ENCODE measurements at places on chromosomes 3 and 15.
A peak's percentile ranks its signal among the peaks of the same experiment; 100 is the strongest.

- no peak for DNase-seq
These were observed 14.7 kb upstream of the TRIM59 start for GRCh38 chr3:160464321-160464720.

- DNase-seq, result no peak
These were observed 24.1 kb upstream of the MINAR1 start for GRCh38 chr15:79408041-79408440.

DNA sequence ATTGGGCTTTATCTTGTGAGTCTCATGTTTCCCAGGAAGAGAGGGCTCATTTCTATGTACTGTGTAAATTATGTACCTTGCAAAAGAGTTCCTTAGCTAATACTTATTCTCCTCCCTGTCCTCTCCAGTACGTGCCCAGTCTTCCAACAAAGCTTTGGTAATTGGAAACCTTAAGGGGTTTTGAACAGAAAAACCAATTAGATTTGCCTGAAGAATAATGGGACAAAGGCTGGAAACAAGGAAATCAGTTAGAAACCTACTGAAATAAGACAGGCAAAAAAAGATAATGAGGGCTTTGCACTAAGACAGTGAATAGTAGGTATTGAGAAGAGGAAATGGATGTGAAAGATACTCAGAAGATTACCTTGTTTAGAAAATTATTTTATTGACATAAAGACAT lies 82.5 kb downstream of the SPRED1 start:
- no peak for DNase-seq

- DNase-seq, result no peak
These were observed 6.4 kb downstream of the C3orf52 start for GRCh38 chr3:112092496-112093179.

- DNase-seq, result peak; percentile 15
These were observed 24.7 kb downstream of the LOXL1 start for GRCh38 chr15:73950831-73951561.

- no peak for DNase-seq
These were observed 795.4 kb upstream of the SEMA6D start for GRCh38 chr15:46921891-46922290.

DNA sequence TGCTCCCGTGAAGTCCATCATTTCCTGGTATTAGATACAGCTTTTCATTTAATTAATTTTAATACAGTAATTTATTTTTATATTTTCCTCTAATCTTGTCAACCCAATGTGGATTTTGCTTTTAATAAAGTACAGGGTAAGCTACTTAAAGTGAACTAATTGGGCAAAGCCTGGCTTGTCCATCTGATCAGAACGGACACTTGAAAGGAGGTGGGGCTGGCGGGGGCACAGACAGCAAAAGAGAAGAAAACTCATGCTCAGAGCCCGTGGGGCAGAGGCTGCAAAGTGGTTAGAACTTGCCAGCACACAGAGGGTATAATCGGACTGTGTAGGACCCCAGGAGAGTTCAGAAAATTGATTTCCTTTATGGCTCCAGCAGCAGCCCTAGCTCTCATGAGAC lies 443.1 kb upstream of the MDFIC2 start:
- DNase-seq, result no peak

GRCh38 chr3:52001443-52001974 lies 5.8 kb upstream of the RPL29 start:
- DNase-seq, result no peak

GRCh38 chr3:177816667-177817208 lies 619.5 kb upstream of the TBL1XR1 start:
- DNase-seq, result no peak

- DNase-seq, result no peak
These were observed 40.3 kb downstream of the MBNL1 start for GRCh38 chr3:152309031-152309430.

DNA sequence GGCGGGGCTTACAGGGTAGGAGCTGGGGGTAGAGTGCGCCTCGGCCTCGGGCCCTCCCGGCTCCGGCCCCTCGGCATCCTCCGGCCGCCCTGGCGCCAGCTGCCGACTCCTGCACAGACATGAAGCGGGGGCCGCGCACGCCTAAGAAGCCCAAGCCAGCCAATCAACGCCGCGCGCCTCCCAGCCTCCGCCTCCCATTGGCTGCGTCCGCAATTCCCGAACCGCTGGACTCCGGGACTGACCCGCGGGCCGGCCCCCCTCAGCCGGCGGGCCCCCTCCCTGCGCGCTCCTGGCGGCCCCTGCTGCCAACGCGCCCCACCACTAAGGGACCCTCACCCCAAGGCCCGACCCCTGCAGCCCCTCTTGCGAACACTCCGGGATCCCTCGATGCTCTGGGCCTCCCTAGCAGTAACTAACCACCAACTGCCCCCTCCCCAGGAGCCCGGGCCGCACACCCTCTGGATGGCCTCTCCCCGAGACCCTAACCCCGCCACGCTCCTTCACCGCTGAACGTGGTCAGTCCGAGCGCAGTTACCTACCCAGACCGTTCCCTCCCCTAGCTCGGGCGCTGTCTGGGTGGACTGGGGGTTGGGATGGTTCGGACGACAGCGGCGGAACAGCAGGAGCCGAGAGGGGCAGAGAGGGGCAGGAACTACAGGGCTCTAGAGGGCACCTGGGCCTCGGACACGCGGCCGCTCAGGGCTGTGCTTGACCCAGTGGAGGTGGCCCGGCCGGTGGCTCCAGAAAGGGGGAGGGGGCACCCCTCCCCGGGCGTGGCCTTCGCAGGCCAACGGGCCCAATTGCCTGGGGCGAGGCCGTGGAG lies 5.0 kb downstream of the GATA2 start:
- DNase-seq, result no peak

DNA sequence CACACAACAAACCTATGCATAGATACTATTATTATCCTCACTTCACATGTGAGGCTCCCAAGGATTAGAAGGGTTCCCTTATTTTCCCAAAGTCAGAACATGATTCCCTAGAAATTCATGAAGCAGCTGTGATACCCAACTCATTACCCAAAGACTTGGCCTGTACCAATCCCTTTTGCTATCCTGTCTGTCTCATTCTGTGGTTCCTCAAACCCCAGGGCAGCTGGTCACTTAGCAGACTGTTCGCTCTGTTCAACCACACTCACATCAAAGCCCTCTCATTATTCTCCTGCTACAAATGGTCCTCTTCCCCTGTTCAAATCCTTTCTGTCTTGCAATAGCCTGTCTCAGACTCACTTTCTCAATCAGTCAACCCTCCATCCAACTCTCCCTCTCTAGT lies 154.3 kb upstream of the TRIM42 start:
- no peak for DNase-seq

- DNase-seq, result no peak
These were observed 41.8 kb downstream of the EPHB3 start for GRCh38 chr3:184603151-184604030.

- no peak for DNase-seq
These were observed 208.5 kb downstream of the EPHA3 start for GRCh38 chr3:89315750-89316470.

DNA sequence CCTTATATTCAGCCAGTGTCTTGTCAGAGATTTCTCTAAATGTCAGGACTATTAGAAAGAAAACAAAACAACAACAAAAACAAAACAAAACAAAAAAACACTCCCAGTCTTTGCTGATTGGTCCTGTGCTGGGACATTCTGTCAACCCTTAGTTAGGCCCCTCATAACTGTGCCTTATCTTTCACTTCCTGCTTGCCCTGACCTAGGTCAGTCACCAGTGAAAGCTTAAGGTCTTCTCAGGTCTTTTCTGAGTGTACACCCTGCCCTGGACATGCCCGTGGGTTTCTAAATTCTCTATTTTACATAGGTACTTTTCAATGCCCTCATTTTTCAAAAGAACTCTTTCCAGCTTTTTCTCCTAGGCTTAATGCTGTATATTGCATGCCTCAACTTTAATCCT lies 454.1 kb downstream of the GRM7 start:
- no peak for DNase-seq

Data from NCI-H187 treated with DMSO at 0.1 percent for 48 hours (cell line).